Adipocyte (in vitro differentiated cells): ENCODE measurements at places on chromosomes 5 and 9.

DNA sequence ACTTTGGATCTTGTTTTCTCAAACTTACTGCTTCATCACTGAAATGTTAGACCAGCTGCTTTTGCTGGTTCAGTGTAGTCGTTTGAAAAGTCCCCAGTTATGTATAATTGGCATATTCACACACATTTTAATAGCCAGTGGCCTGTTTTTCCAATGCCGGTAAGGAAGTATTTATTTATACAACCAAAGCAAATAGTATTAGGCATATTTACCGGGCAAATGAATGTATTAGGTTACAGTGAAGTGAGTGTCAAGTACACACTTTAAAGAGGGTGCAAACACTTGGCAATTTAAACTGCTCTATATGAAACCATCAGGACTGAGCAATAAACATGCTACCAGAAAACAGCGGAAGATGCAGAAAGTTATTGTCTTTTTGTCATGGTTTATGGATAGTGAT lies 242.9 kb downstream of the MCTP1 start:
- no peak for DNase-seq

DNA sequence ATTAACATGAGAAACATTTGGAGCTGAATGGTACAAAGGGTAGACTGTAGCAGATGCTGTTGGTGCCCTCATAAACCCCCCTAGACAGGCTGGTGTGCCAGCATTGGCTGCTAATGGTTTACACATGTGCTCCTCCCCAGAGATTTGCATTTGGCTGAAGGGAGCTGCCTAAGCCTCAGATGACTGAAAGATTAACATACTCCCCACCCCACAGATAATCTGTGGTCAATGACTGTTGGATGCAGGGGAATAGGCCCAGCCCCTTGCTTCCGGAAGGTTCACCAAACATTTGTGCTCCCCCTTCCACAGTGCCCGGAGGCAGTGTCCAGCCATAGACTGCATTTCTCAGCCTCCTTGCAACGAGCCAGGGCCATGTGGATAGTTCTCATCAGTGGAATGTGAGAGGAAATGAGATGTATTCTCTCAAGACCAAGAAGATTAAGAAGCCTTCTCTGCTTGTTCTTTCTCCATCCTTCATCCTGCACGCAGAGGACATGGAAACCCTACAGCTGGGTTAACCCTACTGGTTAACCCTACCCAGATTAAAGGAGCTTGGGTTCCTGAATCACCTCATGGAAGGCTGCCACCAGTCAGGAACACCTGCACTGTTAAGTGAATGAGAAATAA lies 79.6 kb downstream of the PHAX start:
- DNase-seq = peak; percentile 72

DNA sequence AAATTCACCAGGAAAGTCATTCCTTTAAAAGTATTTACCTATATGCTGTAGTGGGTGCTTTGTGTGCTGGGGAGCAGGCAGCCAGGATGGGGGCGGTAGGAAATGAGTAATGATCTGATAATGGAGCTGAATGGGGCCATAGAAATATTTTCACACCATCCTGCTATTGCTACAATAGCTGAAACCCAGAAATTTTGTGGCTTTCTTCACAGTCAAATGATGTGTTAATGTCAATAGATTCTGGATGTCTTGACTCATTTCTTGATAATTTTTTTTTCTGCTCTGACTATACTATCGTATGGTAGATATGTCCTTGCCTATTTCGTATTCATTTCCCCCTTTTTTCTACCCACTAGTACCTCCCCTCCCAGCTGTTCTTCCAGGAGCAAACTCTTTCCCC lies 59.5 kb downstream of the RORB start:
- no peak for DNase-seq

- no peak for DNase-seq
These were observed 43.0 kb downstream of the PSD2 start for GRCh38 chr5:139838381-139839197.

GRCh38 chr5:1779021-1779680 lies 20.5 kb downstream of the MRPL36 start:
- DNase-seq = no peak
